DMS79 treated with DMSO at 0.1 percent for 48 hours (cell line): ENCODE measurements at places on chromosomes 7 and 10.
A peak's percentile ranks its signal among the peaks of the same experiment; 100 is the strongest.

DNA sequence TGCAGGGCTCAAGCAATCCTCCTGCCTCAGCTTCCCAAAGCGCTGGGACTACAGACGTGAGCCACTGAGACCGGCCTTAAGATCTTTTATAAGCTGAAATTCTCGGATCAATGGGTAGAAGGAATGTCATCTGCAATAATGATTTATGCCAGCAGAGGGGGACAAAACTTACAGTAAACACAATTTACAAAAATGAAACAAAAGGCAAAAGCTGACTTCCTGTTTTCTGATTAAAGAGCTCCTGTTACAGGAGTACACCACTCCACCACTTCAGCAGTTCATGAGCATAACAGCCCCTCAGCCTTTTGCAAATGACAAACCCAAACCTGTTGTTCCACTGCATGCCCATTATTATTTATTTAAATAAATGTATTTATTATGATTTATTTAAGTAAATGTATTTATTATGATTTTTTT, 88.5 kb upstream of the ATP6V0A4 start:
- DNase-seq: peak; percentile 32

GRCh38 chr10:95400787-95401186, 110.0 kb upstream of the PDLIM1 start:
- no peak for DNase-seq

- DNase-seq: no peak
These were observed 55.6 kb upstream of the PNLIP start for GRCh38 chr10:116490028-116490662.

GRCh38 chr7:95867309-95867708, 95.0 kb downstream of the DYNC1I1 start:
- no peak for DNase-seq

GRCh38 chr7:25664593-25664992, 436.3 kb upstream of the NPVF start:
- DNase-seq: no peak

DNA sequence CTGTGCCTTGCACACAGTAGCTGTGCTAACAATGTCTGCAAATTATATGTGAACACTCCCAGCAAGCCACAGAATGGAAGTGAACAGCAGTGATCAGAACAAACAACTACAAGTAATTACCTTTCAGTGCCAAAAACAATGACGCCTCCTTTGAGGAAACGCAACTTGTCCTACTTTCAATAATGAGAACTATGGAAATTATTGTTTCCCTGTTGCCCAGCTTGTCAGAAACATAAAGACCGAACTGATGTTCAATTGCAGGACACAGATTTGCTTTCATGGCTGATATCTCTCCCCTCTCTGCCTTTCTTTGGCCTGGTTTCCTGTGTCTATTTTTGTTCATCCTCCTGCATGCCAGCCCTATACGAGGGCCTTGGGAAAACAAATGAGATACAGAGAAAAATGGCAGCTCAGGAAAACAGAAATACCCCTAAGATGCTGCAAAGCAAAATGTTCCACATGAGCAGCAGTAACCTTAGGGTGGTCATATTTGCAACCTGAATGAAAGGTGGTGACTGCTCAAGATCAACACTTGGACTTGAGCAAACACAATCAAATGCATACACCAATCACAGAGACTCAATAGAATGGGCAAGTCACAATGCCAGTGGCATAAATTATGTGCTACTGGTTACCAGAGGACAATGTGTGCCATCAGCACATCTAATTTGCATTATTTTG, 26.8 kb downstream of the COBL start:
- DNase-seq: no peak

GRCh38 chr7:120304674-120305073, 31.7 kb downstream of the KCND2 start:
- no peak for DNase-seq

DNA sequence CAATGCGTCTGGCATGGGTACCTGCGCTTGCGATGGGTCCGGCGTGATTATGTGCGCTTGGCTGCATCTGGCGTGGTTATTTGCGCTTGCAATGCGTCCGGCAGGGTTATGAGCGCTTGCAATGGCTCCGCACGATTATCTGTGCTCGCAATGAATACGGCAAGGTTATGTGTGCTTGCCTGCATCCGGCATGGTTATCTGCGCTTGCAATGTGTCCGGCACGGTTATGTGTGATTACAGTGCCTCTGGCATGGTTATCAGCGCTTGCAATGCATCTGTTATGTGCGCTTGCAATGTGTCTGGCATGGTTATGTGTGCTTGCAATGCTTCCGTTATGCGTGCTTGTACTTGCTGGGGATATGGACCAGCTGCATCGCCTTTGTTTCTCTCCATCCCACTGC, 37.7 kb downstream of the RBAK start:
- no peak for DNase-seq

GRCh38 chr7:148095066-148095465, 495.5 kb upstream of the C7orf33 start:
- DNase-seq: peak; percentile 7

- no peak for DNase-seq
These were observed 97.7 kb upstream of the RET start for GRCh38 chr10:42979181-42979580.

DNA sequence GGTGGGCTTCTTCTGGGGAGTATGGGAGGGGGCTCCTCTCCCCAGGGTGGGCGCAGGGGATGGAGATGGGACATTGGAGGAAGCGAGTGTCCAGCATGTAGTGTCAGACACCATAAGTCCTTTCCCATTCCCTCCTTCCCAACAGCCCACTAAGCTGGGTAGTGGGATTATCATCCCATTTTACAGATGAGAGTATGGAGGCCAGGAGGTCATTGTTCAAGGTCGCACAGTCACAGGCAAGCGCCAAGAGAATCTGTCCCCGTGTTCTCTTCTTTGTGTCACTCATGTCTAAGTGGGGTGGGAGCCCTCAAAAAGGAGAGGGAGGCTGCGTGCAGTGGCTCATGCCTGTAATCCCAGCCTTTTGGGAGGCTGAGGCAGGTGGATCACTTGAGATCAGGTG, 64.8 kb downstream of the CLIP2 start:
- no peak for DNase-seq

DNA sequence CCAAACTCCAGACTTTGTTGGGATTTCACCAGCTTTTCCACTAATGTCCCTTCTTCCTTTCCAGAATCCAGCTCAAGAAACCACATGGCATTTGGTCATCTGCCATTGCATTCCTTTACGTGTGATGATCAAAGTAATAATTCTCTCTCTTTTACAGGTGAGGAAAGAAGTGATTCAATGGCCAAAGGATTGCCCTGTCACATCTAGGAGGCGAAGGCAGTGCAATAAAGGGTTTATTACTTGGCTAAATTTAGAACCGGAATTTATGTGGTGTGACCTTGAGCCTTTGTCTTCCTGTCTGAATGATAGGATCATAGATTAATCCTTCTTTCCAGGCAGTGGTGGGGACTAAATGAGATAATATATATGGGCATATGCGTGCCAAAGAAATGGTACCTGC, 58.3 kb upstream of the COBL start:
- no peak for DNase-seq

- no peak for DNase-seq
These were observed 119.5 kb downstream of the AOAH start for GRCh38 chr7:36604806-36605205.

- no peak for DNase-seq
These were observed 23.5 kb upstream of the GPR146 start for GRCh38 chr7:1020849-1021251.

GRCh38 chr7:90749262-90749661, 153.1 kb downstream of the CDK14 start:
- no peak for DNase-seq

DNA sequence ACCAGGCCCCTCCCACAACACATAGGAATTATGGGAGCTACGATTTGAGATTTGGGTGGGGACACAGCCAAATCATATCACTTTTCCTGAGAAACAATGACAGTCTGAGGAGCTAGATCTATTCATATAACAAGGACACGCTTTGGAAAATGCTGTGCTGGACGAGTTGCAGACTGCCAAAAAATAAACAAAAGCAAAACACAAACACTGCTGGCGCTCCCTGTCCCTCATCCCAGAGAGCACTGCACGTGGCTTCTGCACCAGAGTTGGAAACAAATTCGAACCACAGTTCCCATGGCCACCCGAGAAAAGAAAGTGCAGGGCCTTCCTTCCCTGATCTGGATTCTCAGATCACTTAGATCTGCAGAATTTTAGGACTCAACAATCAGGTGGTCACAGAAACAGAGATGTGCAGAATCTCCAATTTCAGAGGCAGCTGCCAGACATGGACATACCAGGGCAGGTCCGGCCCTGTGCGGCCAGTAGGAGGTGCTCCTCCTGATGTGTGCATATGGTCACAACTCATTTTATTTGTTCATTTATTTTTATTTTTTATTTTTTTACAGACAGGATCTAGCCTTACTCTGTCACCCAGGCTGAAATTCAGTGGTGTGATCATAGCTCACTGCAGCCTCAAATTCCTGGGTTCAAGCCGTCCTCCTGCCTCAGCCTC, 35.2 kb upstream of the ECHDC3 start:
- no peak for DNase-seq

- DNase-seq: no peak
These were observed 31.1 kb downstream of the NEUROD6 start for GRCh38 chr7:31309407-31309806.

- DNase-seq: peak; percentile 87
These were observed 59.5 kb downstream of the TMEM130 start for GRCh38 chr7:98810153-98810802.

- no peak for DNase-seq
These were observed 34.1 kb downstream of the OSBPL3 start for GRCh38 chr7:24945899-24946298.

- no peak for DNase-seq
These were observed 519.1 kb upstream of the FOXK1 start for GRCh38 chr7:4162884-4163564.
